ENCODE measurements at places on chromosomes 5 and 9.
A peak's percentile ranks its signal among the peaks of the same experiment; 100 is the strongest.

- DNase-seq = no peak
Observed at GRCh38 chr9:133825555-133826218, 87.5 kb upstream of the SARDH start.

GRCh38 chr5:146336197-146336596, 2.4 kb upstream of the POU4F3 start:
- no peak for DNase-seq

DNA sequence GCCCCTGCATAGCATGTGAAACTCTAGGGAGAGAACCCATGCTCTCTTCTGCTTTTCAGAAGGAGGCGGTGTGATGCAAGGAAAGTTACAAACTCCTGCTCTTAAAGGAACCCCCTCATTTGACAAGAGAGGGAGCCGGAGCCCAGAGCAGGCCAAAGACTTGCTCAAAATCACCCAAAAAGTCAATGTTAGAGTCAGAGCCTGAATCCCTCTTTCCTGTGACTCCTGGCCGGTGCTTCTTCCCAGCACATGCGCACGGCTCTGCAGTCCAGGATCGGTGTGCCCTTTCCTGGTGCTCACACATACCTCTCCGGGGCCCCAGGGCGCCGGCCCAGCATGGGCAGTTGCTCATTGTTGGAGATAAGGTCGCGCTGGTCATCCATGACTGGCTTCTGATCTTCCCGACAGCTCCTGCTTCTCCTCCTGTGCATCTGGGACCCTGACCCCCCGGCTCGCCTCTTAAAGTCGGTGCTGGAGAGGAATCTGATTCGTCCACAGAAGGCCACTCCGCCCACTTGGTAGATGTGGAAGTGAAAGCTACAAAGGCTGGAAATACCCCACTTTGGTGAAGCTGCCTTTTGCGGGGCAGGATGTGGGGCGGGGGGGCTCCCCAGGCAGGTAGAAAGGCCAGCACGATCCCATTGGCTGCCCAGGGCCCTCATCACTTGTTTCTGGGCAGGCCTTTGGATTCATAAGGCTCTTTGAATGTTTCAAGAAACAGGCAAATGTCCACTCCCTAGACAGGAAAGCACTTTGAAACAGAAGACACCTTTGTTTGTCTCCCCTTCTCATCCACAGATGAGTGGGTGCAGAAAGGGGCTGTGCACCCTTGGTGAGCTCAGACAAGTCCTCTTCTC, at the start of gene CD74:
TSS of gene CD74 (minus strand) at position 592 of the 857 bp plus-strand sequence. CDS start at position 431, 161 bp downstream.
- DNase-seq = peak; percentile 78

GRCh38 chr9:98095401-98095800, 23.6 kb downstream of the TRIM14 start:
- DNase-seq = no peak

- DNase-seq = no peak
Observed at GRCh38 chr5:148811756-148812155, 14.7 kb upstream of the ADRB2 start.

DNA sequence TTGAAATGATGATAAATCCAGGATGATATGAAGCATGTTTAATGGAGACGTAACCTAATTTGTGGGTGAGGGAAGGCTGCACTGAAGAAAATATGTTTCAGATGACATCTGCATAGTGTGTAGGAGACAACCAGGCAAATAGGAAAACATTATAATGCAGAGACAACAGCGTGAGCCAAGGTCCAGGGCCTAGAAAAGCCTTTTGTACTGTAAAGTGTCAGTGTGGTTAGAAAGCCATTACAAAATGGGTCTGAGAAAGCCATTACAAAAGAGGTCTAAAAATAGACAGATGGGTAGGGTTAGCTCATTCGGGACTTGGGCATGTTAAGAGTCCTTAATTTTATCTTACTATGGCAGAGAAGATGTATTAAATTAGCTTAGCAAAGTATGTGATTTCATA, 14.9 kb upstream of the GABRG2 start:
- DNase-seq = no peak

DNA sequence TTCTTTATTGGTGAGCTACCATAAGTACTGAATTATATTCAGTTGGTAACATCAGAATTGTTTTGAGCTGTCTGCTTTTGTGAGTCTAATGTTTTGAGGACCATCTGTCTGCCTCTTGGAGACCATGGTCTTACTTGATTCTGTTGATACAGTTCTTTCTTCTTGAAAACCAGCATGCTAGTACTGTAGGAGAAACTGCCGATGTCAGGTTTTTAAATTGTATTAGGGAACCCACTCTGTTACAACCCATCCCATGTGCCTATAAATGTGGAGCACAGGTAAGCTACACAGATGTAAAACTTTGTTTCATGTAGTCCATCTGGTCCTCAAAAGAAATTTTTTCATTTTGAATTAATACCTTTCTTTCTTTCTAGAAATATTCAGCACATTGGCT, 103.4 kb upstream of the DMRTA1 start:
- DNase-seq = no peak

GRCh38 chr5:77920359-77921058, 144.4 kb upstream of the TBCA start:
- DNase-seq = no peak

- no peak for DNase-seq
Observed at GRCh38 chr9:70127540-70128416, 84.1 kb downstream of the MAMDC2 start.

- DNase-seq = no peak
Observed at GRCh38 chr5:95081982-95082381, 202.9 kb downstream of the MCTP1 start.
